ENCODE measurements at places on chromosomes 4 and X.

- no peak for DNase-seq
These were observed 35.3 kb downstream of the CXCL1 start for GRCh38 chr4:73904491-73904890.

DNA sequence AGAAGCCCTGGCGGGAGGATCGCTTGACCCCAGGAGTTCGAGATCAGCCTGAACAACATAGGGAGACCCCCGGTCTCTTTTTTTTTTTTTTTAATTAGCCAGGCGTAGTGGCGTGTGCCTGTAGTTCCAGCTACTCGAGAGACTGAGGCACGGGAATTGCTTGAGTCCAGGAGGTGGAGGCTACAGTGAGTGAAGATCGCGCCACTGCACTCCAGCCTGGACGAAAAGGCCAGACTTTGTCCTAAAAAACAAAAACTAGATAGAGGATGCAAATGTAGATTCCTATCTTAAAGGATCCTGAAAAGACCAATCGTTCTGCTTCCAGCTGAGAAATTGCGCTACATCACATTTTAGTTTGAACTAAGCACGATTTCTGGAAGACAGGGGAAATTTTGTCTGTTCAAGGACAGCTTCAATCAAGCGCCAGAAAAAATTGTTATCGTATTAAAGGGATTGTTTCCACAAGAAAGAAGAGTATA is 627 bp upstream of the HSD17B11 start:
- no peak for DNase-seq

DNA sequence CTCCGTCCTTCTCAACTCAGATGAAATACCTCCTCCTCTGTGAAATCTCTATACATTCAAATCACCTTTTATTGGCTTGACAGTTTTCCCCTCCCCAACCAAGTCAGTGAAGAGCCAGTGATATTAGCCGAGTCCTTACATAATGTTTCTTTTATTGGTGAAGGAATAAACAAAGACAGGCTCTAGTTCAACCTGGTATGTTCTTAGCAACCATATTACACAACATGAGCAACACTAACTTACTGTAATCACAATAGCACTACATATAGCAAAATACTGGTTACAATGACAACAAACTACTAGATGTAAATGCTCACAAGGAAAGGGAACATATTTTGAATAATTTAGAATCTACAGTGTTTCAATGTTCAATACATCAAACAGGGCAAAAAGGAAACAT is 19.9 kb downstream of the DHX15 start:
- DNase-seq: no peak

- no peak for DNase-seq
These were observed 274.6 kb downstream of the NKX6-1 start for GRCh38 chr4:84224522-84224921.

DNA sequence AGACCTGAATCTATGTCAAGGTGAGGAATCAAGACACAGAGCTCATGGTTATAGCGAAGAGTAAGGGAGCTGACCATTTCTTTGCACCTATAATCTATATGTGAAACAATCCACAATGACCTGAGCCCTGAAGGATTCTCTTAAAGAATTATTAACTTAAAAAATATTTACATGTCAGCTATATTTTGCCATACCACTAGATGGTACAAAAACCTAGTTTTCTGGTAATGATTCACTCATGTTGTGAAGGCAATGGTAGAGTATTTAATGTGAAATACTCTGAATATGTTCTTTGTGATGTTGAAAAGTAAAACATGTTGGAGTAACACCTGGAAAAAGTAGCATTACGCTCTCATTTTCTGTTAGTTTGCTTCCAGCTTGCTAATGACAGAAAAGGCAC is 40.0 kb downstream of the VGLL1 start:
- no peak for DNase-seq

DNA sequence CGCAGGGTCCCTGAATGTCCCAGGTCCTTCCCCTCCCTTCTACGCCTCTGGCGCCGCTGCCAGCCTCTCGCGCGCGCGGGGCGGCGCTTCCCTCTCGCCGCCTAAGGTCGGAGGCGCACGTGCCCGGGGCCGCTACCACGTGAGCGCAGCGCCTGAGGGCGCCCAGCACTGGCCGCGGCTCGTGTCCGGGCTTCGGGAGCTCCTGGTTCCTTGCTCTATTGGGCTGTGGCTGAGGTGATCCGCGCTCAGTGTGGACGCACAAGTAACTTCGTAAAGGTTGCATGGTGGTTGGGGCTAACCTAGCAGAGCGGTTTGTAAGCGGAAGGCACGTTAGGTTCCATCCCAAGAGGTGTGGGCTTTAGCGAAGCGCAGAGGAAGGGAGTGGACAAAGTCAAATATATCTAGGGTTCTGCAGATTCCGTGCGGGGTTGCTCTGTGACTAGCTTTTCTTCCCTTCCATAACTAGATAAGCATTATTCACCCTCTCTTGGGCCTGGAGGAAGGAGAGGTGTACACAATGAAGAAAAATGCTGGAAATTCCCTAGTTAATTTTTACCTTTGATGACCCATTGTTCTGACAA is 1.8 kb downstream of the TLL1 start:
- peak; percentile 80 for DNase-seq

- no peak for DNase-seq
These were observed 88.5 kb downstream of the FRAS1 start for GRCh38 chr4:78145622-78146021.

DNA sequence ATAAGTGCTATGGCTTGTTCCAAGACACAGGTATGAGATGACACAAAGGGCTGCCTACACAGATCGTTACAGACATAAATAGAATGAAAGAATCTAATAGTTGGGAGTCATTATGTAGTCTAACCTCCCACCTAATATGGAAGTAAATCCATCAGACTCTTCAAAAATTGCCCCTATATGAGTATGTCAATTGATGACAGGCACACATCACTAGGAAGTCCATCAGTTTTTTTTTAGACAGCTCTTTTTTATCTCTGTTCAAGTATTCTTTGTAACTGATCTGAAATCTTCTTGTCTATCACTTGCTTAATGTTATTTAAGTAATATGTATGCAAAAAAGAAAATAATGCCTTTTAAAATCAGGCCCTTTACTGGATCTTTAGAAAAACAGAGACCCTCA is 191.6 kb downstream of the UBE2NL start:
- no peak for DNase-seq

DNA sequence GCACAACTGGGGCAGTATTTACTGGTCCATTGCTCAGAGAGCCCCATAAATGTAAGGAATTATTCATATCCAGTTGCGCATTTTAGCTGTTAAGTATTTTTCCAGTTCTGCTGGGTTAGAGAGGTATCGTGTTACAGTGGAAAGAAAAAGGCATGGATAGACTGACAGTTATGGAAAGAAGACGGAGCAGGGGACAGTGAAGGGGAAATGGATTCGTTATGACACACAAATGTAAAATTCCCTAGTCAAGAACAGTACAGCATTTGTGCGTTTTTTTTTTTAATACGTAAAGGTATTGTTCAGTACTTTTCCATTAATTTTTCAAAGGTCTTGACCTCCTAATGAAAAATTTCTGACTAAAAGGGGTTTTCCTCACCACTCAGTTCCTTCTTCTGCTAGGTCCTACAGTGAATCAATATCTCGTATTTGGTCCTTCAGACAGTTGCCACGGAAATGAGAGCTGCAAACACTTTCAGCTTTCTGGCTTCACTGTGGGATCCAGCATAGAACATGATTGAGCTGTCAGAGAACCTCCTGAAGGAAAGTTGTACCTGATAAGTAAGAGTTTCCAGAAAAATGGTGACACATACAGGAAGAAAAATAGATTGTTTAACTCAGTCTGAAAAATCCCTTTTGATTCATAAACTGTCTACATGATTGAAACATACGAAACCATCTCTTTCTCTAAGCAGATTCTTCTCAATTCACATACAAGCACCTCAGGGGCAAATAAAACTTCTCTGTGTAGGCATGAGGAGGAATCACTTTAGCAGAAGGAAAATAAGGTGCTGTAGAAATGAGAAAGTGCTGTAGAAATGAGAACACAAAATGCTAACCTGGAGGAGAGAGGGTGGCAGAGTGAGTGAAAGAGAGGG is 21.8 kb upstream of the BBS12 start:
- no peak for DNase-seq

DNA sequence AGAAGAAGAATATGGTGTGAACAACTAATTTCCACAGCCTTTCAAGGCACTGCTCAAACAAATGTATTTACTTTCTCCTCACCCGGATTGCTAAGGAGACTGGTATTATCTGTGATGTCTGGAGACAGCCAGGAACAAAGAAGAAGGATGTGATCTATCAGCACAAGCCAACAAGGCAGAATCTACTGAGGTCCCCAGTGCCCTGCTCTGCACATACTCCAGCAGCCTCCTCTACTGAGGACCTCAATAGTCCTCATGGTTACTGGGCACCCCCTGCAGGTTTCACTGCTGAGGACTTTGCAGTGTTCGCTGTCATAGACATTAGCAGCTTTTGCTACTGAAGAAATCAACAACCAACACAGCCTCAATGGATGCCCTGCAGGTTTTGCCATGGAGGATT is 930.1 kb downstream of the ADGRL3 start:
- DNase-seq: peak; percentile 76

- DNase-seq: no peak
These were observed 233.8 kb downstream of the FRMPD4 start for GRCh38 chrX:12372111-12372510.

GRCh38 chrX:111928456-111928855 is 52.5 kb downstream of the TRPC5OS start:
- no peak for DNase-seq

DNA sequence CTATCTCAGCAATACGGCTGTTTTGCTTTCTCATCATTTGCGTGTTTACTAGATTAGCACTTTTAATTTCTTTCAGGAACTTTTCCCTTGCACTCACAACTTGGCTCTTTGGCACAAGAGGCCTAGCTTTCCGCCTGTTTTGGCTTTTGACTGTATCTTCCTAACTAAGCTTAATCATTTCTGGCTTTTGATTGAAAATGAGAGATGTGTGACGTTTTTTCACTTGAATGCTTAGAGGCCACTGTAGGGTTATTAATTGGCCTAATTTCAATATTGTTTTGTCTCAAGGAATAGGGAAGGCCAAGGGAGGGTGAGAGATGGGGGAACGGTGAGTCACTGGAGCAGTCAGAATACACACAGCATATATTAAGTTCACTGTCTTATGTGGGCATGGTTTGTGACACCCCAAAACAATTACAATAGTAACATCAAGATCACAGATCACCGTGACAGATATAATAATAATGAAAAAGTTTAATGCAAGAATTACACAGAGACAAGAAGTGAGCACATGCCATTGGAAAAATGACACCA is 27.3 kb downstream of the MND1 start:
- DNase-seq: no peak

DNA sequence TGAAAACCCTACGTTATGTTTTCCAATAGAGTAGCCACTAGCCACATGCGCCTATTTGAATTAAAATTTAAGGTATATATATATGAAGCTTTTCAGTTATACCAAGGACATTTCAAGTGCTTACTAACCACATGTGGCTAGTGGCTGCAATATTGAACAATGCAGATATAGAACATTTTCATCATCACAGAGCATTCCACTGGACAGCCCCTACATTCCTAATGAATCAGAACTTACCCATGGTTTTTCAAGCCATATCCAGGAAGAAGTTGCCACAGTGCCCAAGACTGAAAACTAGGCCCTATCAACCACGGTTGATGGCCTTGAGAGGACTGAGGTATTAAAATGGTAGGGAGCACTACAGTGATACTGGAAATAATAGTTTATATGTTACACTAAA is 29.7 kb downstream of the NEK1 start:
- no peak for DNase-seq

DNA sequence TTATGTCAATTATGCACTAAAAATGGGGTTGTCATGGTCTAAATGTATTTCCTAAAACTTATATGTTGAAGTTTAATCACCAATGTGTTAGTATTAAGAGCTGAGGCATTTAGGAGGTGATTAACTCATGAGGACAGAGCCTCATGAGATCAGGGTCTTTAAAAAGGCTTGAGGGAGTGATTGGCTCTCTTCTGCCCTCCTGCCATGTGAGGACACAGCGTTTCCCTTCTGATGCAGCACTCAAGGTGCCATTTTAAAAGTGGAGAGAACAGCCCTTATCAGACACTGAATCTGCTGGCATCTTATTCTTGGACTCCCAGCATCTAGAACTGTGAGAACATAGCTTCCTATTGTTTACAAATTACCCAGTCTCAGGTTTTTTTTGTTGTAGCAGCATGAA is 581.7 kb downstream of the KCNIP4 start:
- DNase-seq: no peak

GRCh38 chrX:37686996-37687395 is 1.4 kb downstream of the XK start:
- DNase-seq: no peak

- no peak for DNase-seq
These were observed 7.0 kb downstream of the HERC3 start for GRCh38 chr4:88599298-88599697.

GRCh38 chr4:138103597-138104283 is 138.4 kb downstream of the SLC7A11 start:
- DNase-seq: no peak

DNA sequence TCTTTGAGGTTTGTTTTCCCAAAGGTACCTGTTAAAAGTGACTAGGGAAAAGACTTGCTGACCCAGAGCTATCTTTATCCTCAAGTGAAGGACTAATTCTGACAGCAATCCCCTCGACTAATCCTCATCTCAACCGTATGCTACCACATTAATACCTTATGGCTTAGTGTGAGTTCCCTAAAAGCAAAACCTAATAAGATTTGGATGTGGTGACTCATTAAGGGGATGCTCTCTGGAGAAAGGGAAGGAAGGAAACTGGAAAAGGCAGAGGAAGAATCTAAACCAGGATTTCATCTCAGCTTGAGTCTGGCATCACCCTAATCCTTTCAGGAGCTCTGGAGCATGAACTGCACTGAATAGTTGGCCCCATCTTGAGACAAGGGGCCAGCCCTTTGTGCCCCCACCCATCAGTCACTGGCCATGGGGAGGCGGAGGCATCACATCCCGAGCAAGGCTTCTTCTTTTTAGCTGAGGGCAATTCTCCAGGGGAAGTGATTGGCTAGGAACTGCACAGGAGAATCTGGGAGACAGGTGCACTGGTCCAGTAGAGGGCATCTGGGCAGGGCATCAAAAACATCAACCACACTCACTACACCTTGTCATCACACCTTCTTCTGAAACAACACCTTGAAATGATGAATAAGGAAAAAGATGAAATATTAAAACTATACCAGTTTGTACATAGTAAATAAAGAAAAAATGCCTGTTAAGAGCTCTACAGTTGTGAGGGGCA is 6.9 kb upstream of the BBS7 start:
- no peak for DNase-seq

GRCh38 chrX:101377547-101377946 is 8.4 kb downstream of the BTK start:
- DNase-seq: no peak

DNA sequence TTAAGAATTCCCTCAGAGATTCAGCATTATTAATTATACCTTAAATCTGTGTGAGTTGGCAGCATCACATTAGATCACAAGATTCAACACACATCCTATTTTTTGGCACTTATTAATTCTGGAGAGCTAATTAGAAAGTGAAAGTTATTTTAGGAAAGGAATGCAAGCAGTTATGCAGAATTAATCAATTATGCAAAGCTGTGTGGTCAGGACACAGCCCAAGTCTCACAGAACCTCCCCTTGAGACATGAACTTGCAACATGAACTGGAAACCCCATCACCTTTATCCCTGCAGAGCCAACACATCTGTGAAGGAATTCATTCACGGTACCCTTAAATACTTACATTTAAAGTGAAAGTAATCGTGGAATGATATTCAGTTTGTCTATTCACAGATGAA is 80.5 kb downstream of the TSPAN5 start:
- DNase-seq: no peak

- DNase-seq: no peak
These were observed 38.2 kb downstream of the FHL1 start for GRCh38 chrX:136185401-136186022.

Measured in NCI-H146 (cell line).